ENCODE measurements at places on chromosomes 5 and 9.

- DNase-seq: no peak
These were observed 386.0 kb upstream of the KLF4 start for GRCh38 chr9:107875571-107875980.

- peak; percentile 97 for DNase-seq
These were observed 4.7 kb downstream of the SYNPO start for GRCh38 chr5:150645070-150645700.

- no peak for DNase-seq
These were observed 32.6 kb upstream of the PRRC2B start for GRCh38 chr9:131361202-131361833.

- DNase-seq: no peak
These were observed 57.5 kb downstream of the PSAT1 start for GRCh38 chr9:78354324-78354973.

GRCh38 chr5:8299716-8300115, 430.8 kb downstream of the MTRR start:
- no peak for DNase-seq

DNA sequence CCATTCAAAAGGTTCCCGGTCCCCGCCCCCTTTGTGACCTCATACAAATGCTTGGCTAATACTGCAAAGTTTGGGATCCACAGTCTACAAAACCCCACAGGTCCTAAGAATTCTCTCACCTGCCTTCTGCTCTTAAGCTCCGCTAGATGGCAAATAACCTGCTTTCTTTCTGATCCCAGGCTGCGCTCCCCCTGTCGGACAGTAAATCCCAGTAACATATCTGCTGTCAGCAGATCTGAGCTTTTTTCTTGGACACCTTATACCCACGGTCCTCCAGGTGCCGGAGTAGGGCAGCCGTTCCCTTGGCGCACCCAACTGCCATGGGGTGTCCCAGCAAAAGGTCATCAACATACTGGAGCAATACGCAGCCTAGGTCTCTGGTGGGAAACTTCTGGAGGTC, 39.0 kb upstream of the PPP1R26 start:
- no peak for DNase-seq

DNA sequence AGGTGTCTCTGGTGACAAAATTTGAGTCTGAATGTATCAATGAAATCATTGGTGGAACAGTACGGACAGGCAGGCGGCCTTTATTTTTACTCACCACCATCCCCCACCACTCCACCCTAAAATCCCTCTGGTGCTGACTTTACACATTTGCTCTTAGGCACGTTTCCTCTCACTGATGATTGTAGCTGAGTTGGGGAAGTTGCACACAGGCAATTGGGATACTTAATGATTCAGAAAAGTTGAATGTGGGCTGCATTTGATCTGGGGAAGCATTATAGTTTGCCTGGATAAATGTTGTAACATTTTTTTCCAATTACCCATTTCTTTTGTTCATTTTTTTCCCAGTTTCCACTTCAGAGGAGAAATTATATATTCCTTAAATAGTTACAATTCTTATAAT, 658.4 kb downstream of the TLR4 start:
- no peak for DNase-seq

DNA sequence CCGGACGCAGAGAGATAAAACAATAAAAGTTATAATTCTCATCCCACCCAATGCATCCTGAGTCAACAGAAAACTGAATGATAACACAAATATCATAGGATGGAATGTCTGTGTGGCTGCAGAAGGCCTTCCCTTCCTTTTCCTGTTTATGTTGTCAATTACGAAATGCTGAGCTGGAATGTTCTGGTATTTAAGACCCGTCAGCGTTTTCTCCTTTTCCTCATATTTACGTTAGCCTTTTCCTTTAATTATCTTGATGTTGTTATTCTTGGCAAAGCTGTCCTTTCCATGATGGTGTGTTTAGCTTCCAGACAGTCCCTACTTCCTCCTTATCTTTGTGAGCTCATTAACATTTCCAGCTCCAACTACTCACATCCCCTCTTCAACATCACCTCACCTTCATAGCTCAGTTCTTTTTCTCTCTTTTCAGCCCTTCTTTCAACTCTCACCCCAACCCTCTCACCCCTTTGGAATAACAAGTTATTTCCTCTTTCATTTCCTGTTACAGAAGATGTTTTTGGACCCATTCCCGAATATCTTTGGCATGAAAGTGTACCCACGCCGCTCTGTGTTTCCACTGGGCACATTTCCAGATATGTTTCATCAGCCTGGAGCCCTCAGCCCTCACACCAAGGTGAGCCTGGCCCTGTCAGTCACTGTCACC, 221.6 kb downstream of the NR2F1-AS1 start:
- peak; percentile 83 for DNase-seq

GRCh38 chr9:113913426-113914195, 37.5 kb downstream of the ZNF618 start:
- DNase-seq: no peak
